ENCODE measurements at places on chromosomes 5 and 9. TPM values are rescaled to one million over a fixed set of nuclear protein-coding genes. Genes with fewer than 3 reads are reported as not detected.

GRCh38 chr9:72872718-72873117 is 80.1 kb downstream of the ALDH1A1 start:
- H3K4me3 ChIP-seq: no peak overlapping the region
- H3K27me3 ChIP-seq: no peaks in the 10 kb centered on the region
- H3K4me1 ChIP-seq: peaks cover 29% of the 10 kb centered on the region
- no peaks in the 10 kb centered on the region for H3K36me3 ChIP-seq
- no peak overlapping the region for H3K27ac ChIP-seq

The ADGRD2 gene
- polyA plus RNA-seq: not detected

DNA sequence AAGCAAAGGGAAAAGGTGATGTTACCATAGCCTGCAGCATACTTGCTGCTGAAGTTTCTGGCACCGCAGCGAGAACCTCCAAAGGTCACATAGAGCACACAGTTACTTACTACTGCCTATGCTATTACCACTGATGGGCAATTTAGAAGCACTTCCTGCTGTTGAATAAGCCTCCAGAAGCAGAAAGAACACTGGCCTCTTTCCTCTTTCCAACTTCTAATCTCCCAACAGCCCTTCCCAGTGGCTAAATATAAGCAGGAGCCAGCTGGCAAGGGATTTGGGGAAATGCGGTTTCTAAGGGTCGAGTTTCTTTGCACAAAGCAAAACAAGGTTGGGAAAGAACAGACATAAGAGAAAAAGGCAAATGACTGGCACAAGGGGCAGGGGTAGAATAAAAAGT is 669.2 kb upstream of the ACO1 start:
- no peaks in the 10 kb centered on the region for H3K4me1 ChIP-seq
- no peaks in the 10 kb centered on the region for H3K27me3 ChIP-seq
- no peak overlapping the region for H3K27ac ChIP-seq
- H3K36me3 ChIP-seq: no peaks in the 10 kb centered on the region

The MARCHF6 gene
- 115 TPM for polyA plus RNA-seq

GRCh38 chr9:29928072-29928471 is 2354.8 kb upstream of the C9orf72 start:
- DNase-seq: no peak
- H3K36me3 ChIP-seq: no peaks in the 10 kb centered on the region
- no peaks in the 10 kb centered on the region for H3K4me1 ChIP-seq
- no peak overlapping the region for H3K27ac ChIP-seq
- no peaks in the 10 kb centered on the region for H3K27me3 ChIP-seq
- no peak overlapping the region for H3K4me3 ChIP-seq

The PGM5 gene
- polyA plus RNA-seq: not detected
